ENCODE measurements at places on chromosomes 13 and 19.

GRCh38 chr13:46641274-46642081 is 88.5 kb downstream of the LRCH1 start:
- DNase-seq: no peak

DNA sequence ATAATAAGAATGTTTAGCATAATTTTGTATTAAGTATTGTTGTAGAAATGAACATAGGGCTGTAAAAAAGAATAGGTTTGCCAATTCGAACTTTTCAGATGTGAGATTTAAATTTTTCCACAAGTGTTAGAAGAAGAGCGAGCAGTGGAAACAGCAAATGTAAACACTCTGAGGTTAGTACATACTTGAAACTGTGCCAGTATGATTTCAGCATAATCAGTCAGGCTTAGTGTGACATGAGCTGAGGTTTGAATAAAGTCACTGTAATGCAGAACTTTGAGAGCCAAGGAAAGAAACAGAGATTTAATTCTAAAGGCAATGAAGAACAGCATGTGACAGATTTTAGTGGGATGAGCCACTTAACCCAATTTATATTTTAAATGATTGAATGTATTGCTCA is 2166.4 kb downstream of the PCDH9 start:
- DNase-seq: no peak

DNA sequence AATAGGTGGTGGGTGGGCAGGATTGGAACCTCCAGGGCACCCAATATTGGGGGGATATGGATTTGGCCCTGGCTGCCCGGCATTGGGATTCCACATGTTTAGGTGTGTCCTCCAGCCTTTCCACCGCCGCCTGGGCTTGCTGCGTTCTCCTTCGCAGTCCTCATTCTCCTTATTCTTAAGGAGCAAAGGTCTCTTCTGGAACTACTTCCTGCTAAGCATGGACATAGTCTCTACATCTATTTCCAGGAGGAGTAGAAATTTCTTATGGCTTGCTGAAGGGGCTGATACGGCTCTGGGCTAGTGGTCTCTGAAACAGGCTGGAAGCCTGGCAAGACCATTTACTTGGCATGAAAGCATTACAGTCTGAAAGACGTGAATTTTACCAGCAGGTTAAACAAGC is 9.2 kb upstream of the FCGBP start:
- DNase-seq: no peak

DNA sequence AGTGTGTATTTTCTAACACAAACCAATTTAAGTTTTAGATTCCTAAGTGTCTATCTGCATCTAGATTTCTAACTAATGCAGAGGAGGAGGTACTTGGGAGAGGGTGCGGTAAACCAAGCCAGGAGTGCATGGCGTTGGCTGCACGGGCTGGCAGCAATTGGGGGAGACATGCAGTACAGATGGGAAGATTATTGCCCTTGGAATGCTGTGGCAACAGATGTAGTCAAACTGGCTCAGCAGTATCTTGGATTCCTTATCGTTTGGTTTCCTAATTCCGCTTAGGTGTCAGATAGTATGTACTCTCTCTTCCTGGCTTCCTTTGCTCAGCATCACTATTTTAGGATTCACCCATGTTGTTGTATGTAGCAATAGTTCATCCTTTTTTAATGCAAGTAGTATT is 29.4 kb upstream of the STK24 start:
- no peak for DNase-seq

DNA sequence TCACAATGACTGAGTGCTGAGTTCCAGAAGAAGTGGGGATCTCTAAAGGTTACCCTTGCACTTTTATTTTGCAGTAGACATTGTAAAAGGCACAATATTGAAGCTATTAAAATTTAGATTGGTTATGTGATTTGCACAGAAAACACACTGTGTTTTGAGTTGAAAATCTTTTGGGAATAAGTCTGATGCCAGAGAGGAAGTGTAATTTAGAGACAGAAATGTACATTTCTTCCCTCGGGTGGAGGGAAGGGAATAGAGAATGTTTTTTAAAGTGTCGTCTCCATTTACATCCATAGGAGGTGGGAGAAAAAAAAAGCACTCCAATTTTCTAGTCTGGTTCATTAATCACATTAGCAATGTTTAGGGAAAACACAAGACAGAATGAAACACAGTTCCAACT is 465.8 kb downstream of the OLFM4 start:
- no peak for DNase-seq

- DNase-seq: no peak
These were observed 53.8 kb downstream of the F2RL3 start for GRCh38 chr19:16942583-16942982.

- DNase-seq: no peak
These were observed 180.5 kb downstream of the COL4A1 start for GRCh38 chr13:110126391-110126961.

DNA sequence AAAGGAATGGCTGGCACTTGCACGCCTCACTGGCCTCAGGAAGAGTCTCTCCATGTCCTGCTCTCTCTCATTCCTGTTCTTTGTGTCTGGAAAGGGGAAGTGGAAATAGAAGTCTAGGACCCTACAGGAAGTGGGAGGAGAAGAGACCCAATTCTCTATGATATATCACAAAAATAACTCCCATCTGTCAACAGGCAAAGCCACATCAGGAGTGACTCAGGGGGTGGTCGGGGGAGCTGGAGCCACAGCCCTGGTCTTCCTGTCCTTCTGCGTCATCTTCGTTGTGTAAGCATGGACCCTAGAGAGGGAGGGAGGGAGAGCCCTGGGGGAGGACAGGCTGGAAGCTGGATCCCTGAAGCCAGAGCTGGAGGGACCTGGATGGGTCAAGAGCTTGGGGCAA is 3.0 kb downstream of the SIGLEC9 start:
- no peak for DNase-seq

- DNase-seq: peak; percentile 3
These were observed 1.5 kb downstream of the N4BP2L1 start for GRCh38 chr13:32426191-32426989.

DNA sequence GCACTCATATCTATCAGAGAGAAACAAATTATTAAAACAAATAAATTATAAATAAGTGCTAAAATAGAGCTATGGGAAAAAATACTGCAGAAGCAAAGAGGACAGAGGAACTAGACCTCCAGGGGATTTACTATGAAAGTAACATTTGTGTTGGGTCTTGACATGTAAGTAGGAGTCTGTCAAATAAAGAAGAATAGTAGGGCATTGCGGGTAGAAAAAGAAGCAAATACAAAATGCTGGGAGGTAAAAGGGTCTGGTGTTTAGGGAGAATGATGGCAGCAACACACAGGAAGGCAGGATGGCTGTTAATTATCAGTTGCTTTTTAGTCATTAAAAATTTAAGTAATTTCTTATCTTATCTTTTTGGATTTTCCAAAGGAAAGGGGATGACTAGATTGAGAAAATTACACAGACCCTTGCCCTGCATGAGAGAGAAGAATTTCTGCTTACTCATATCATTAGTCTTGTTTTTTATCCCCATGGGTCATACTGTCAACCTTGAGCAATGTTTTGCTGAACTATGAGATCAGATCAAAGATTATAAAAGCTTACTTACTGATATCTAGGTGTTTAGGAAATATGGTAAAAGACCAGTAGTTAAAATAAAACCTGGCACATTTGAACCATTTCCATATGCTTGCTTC is 472.7 kb downstream of the DIAPH3 start:
- DNase-seq: no peak

GRCh38 chr13:75643693-75644092 is 7.6 kb downstream of the LMO7 start:
- DNase-seq: no peak

GRCh38 chr19:14510311-14511228 is 7.6 kb downstream of the DNAJB1 start:
- no peak for DNase-seq

DNA sequence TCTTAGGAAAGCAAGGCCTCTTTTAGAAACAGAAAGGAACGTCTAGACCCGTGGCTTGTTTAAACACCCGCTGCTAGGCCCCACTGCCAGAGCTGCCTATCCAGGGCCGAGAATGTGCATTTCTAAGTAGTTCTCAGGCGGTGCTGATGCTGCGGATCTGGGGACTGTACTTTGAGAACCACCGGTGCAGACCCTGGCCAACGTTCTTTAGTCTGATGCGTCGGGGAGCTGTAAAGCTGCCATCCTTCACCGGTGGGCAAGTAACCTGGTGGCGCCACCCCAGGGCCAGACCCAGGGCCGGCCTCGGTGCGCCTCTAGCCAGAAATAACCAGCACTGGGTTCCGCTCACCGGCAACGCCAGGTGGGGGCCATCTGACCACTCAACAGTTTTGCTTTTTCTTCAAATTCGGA is 47.1 kb downstream of the TGDS start:
- DNase-seq: peak; percentile 82

GRCh38 chr19:17847538-17848366 is at the start of gene JAK3:
Gene JAK3 (minus strand): TSS chr19:17847982. CDS start chr19:17844417, 3,565 bp downstream.
- no peak for DNase-seq

GRCh38 chr13:113653264-113654174 is 4.5 kb downstream of the ATP4B start:
- peak; percentile 38 for DNase-seq

DNA sequence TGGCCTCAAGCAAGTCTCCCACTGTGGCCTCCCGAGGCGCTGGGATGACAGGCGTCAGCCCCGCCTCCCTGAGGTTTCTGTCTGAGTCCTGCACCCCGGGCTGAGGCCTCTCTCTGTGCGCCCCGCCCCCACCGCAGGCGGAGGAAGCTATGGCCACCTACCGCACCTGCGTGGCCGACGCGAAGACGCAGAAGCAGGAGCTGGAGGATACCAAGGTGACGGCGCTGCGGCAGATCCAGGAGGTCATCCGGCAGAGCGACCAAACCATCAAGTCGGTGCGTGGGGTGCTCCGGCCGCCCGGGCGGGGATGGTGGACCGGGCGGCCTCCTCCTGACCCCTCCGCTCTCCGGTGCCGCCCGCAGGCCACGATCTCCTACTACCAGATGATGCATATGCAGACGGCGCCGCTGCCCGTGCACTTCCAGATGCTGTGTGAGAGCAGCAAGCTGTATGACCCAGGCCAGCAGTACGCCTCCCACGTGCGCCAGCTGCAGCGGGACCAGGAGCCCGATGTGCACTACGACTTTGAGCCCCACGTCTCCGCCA is 12.7 kb downstream of the ARHGAP45 start:
- DNase-seq: no peak

DNA sequence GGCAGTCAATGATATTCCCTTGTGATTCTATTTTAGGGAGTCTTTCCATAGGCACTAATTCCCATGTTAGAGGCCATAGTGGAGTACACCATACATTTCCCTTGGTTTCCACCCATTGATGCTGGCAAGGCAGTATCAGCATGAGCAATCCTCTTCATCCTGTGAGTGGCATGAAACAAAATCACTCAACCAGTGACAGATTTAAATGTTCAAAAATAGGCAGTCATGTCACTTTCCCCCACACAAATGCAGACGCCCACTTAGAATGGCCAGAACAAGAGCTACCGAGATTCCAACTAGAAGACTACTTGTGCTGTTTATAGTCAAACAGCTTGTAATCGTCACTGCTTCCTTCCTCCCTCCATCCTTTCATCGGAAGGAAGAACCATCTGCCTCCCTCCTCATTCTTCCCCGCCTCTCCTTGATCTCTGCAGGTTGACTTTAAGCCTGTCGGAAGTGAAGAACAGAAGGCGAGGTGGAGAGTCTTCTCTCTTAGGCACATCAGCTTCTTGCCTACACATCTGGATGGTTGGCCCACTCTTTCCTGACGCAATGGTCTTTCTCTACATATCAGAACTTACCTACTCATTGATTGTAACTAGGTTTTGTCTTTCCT is 22.6 kb downstream of the RASL11A start:
- no peak for DNase-seq

- DNase-seq: no peak
These were observed 5.0 kb upstream of the IGSF23 start for GRCh38 chr19:44608391-44608821.

DNA sequence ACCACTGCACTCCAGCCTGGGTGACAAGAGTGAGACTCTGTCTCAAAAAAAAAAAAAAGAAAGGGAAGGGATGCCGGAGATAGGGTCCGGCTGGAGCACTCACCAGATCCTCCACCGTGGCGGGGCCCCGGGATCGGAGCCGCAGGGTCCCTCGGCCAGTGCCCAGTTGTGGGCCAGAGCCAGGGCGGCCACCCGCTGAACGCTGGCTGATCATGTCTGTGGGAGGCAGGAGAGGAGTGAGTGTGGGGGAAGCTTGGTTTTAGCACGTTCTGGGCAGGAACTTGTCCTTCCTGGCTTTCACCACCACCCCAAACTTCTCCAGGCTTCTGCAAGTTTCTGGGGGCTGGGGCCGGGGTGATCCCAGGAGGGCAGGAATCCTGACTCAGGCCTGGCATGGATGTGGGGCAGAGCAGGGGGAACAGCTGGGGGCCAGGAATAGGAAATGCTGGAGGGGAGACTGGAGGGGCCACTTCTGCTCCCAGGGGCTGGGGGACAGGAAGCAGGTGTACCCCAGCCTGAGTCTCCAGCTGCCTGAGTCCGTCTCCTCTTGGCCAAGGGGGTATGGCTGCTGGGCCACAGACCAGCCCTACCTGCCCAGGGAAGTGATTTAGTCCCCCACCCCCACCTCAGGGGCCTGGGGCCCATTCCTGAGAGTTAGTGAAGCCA is 4.3 kb upstream of the PTGER1 start:
- no peak for DNase-seq
